ENCODE measurements at places on chromosomes 5 and 9.

GRCh38 chr5:157362502-157362901 is 96.6 kb downstream of the CYFIP2 start:
- no peak for DNase-seq

DNA sequence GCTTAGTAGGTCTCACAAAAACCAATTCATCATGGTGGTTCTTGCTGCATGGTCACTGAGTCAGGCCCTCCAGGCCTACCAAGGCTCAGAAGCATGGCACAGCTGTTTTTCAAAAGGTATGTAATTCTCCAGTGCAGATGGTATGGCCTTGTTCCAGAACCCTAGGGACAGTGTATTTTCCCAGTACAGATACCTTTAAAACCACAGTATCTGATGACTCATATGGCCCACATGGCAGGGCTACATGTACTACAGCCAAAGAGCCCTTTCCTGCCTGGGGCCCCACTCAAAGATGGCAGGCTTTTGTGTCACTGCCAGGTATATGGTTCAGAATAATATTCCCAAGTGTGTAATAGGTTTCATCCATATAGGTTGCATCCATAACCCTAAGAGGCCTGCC is 16.5 kb downstream of the CSF2 start:
- DNase-seq, result no peak

GRCh38 chr5:912280-913091 is 19.8 kb downstream of the TRIP13 start:
- DNase-seq, result peak; percentile 79

GRCh38 chr9:5611321-5612184 is 17.4 kb upstream of the RIC1 start:
- DNase-seq, result no peak

DNA sequence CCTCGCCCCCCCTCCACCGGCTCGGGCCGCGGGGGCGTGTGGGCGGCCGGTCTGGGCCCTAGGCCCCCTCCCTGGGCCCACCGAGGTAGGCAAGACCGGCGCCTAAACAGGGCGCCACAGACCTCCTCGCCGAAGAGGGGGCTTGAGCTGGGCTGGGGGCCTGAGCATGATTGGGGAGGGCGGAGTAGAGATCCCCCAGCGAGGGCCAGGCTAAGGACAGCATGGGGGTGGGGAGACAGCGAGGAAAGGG is 108.9 kb downstream of the PSD2 start:
- DNase-seq, result no peak

- no peak for DNase-seq
Measured at GRCh38 chr5:154198611-154199230, 8.2 kb downstream of the GALNT10 start.

DNA sequence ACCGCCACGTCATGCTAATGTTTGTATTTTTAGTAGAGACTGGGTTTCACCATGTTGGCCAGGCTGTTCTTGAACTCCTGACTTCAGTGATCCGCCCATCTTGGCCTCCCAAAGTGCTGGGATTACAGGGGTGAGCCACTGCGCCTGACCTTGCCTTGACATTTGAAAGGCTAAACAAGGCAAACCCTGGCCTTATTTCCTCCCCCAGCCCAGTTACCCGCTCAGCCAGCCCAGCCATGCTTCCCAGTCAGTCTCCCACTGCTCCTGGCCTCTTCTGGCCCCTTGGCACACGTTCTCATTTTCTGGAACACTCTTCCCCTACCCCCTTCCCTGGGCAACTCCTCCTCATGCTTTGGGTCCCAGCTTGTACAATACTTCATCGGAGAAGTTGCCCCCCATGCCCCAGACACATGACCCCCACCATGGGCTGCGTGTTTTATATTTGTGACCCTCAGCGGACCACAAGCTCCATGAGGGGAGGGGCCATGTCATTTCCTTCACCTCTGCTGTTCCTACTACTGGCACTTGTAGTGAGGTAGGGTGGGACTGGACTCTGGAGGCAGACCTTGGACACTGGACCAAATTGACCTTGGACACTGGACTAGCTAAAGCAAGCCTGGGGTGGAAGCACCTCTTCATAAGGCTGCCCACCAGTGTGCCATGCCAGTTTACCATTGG is 94.4 kb upstream of the IER5L start:
- DNase-seq, result no peak

GRCh38 chr5:139971202-139971725 is 71.8 kb downstream of the NRG2 start:
- no peak for DNase-seq

GRCh38 chr9:117434566-117434965 is 19.7 kb upstream of the ASTN2 start:
- no peak for DNase-seq

- no peak for DNase-seq
Measured at GRCh38 chr5:178177569-178177968, 9.6 kb downstream of the GMCL2 start.

DNA sequence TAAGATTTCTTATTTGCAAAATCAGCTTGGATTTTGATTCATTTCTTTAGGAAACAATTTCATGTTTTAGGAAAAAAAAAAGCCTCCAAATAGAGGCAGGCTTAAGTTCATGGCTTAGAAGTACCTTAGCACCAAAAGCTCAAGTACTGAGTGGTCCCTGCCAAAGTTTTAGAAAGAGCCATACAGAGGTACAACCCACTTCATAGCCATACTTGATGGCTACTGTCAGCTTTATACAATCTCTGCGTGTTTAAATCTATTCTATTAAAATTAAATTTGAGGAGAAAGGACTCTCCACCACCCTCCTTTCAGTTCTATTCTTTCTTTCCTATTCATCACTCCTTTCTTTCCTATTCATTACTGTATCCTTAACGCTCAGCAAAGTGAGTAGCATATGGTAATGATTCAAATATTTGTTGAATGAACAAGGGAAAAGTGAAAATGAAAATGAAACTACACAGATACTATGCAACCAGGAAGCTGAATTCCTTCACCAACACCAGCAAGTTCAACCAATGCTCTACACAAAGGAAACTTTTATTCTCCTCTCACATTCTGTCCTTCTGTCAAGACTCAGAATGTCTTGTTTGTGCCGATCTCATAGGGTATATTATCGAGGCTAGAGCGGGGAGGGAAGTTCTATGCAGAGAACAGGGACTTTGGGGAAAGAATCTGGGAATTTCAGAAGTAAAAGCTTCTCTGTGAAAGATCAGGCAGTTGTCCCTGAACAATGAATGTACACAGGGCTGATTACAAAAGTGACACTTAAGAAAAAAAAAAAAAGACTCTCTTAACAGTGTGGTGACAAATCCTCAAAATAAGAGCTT is 138.6 kb upstream of the SPEF2 start:
- DNase-seq, result no peak

DNA sequence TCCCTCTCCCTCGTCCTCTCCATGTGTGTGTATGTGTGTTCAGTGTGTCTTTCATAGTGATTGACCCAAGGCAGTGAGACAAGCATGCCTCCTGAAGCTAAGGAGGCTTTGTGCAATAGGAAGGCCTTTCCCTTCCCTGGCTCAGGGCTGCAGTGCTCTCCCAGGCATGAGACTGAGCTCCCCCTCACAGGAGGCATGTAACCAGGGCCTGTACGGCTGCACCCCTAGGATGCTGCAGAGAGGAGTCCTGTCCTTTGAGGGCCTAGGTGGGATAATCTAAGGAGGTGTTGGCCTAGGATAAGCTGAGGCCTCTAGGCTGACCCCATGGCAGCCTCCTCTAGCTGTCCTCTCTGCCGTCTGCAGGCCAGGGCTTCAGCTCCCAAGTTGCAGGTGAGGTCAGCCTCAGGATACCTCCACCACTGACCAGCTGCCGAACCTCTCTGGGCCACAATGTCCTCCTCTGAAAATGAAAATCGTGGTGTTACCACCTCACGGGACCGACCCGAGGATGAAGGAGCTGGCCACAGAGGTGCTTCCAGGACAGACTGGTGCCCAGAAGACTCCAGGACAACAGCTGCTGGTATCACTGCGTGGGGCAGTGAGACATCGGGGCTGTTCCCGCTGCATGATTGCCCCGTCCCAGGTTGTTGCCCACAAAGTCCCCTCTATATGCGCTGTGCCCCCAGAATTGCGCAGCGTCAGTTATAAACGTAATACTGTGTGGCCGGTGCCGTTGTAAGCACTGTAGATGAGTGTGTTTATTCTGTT is 129.6 kb downstream of the BARX1 start:
- no peak for DNase-seq

DNA sequence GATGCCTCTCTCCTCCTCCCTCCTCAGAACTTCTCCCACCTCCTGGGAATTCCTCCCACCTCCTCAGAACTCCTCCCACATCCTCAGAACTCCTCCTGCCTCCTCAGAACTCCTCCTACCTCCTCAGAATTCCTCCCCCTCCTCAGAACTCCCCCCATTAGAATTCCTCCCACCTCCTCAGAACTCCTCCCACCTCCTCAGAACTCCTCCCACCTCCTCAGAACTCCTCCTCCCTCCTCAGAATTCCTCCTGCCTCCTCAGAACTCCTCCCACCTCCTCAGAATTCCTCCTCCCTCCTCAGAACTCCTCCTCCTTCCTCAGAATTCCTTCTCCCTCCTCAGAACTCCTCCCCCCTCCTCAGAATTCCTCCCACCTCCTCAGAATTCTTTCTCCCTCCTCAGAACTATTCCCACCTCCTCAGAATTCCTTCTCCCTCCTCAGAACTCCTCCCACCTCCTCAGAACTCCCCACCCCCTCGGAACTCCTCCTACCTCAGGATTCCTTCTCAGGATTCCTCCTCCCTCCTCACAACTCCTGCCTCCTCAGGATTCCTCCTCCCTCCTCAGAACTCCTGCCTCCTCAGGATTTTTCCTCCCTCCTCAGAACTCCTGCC is 23.9 kb downstream of the SLC46A2 start:
- DNase-seq, result no peak

GRCh38 chr5:94505327-94506068 is 112.9 kb downstream of the KIAA0825 start:
- no peak for DNase-seq

- no peak for DNase-seq
Measured at GRCh38 chr5:7415587-7416535, 19.9 kb downstream of the ADCY2 start.

DNA sequence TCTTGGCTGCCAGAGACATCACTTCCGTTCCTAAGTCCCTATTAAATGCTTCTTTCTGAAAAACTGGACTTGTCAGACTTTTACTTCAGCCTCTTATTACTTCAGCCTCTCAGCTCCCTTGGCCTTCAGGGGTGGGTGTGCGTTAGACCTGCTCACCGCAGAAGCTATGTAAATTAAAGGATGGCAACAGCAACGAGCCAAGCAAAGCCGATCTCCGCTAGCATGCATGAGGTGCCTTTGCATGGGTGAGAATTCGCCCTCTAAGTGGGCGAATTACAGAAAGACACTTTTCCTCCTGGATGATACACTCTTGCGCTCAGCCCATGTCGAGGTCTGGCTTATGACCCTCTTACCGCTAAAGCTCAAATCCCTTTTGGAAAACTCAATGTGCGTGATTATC is 10.9 kb upstream of the IL3 start:
- DNase-seq, result no peak

DNA sequence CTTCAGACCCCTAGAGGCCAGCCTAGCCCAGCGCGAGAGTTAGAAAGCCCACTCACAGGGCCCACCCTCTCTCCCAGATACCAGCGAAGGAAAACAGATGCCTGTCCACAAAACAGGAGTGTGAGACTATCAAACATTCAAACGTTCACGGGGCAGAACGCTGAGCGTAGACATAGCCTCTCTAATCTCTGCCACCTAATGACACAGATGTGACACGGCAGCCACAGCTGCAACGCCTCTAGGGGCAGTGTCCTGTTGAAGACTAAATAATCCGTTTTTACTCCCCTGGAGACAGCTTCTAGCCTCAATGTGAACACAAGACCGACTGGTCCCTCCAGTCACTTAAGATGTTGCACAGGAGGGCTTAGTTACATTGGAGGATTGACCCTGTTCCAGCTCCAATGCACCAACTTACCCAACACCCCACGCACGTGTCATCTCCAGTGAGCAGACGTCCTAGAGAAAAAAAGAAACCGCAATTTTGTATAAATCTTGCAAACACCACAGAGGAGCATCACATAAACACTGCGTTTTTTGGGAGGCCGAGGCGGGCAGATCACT is 14.3 kb downstream of the DIPK1B start:
- DNase-seq, result no peak

DNA sequence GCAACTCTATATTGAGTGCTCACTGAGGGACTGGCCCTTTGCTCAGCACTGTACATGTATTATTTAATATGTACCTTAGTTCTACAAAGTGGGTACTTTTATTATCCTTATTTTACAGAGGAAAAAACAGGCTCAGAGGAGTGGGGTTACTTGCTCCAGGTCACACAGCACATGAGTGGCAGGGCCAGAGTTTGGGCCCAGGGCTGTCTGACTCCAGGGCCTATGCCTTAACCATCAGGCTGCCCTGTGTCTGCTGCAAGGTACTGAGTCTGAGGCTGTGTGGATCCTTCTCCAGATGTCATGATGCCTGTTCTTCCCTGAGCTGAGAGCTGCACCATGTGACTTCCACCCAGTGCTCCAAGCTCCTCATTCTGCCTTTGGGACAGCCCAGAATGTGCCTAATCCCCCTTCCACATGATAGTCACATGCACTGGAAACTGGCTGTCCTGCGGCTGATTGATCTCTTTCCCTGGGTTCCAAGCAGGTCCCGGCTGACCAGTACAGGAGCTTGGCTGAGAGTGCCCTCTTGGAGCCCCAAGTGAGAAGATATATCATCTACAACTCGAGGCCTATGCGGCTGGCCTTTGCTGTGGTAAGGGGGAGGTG is 15.4 kb downstream of the TMEM268 start:
- DNase-seq, result no peak

GRCh38 chr5:143142596-143143435 is 260.7 kb downstream of the NR3C1 start:
- no peak for DNase-seq

- DNase-seq, result no peak
Measured at GRCh38 chr5:150638488-150639376, 1.7 kb upstream of the SYNPO start.

DNA sequence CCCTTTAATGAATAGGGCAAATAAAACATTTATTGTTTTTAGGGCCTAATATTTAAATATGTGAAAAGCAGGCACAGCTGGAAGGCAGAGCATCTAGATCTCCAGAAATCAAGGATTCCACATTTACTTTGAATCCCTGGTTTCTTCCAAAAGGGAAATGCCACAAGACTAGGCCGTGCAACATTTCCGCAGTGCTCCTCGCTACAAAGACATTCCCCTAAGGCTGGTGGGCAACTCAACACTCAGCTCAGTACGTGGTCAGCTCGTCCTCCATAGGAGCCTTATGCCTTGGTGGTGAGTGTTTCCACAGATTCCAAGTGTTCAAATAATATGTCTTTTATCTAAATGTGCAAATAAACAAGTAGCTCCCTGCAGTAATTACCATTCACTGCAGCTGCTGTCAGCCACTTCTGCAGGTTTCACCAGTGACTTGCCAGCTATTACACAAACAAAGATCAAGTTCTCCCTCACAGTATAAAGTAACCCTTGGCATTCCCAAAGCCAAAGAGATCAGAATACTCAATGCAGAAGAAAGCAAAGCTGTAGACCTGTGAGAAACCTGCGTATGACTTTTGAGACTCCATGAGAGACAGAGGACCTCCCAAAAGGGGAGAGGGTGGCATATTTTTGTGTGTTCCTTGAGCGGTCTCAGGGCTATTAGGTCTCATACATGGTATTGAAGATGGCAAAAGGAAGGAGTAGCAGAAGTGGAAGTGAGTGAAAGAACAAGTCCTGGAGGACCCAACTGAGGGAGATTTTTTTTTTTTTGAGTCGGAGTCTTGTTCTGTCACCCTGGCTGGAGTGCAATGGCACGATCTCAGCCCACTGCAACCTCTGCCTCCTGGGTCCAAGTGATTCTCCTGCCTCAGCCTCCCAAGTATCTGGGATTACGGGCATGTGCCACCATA is 38.0 kb upstream of the TENT2 start:
- DNase-seq, result no peak

- DNase-seq, result no peak
Measured at GRCh38 chr5:88117546-88117945, 151.1 kb downstream of the TMEM161B start.
